ENCODE measurements at places on chromosomes 2 and 18.
A peak's percentile ranks its signal among the peaks of the same experiment; 100 is the strongest.

GRCh38 chr2:200431996-200432705, 77.7 kb downstream of the KCTD18 start:
- DNase-seq, result no peak

GRCh38 chr2:63034526-63034925, 16.1 kb upstream of the OTX1 start:
- no peak for DNase-seq

DNA sequence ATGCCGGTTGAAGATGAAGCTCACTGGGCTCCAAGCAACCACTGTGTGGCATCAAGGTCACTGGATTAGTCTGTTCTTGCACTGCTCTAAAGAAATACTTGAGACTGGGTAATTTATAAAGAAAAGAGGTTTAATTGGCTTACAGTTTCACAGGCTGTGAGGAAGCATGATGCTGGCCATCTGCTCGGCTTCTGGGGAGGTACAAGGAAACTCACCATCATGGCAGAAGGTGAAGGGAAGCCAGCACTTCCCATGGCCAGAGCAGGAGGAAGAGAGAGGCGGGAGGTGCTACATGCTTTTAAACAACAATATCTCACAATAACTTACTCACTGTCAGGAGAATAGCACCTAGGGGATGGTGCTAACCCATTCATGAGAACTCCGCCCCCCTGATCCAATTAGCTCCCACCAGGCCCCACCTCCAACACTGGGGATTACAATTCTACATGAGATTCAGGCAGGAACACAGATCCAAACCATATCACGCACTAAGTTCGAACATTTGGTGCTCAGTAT, 109.7 kb upstream of the MGAT5 start:
- no peak for DNase-seq

GRCh38 chr18:24726727-24727492, 266.5 kb downstream of the HRH4 start:
- DNase-seq, result peak; percentile 7

DNA sequence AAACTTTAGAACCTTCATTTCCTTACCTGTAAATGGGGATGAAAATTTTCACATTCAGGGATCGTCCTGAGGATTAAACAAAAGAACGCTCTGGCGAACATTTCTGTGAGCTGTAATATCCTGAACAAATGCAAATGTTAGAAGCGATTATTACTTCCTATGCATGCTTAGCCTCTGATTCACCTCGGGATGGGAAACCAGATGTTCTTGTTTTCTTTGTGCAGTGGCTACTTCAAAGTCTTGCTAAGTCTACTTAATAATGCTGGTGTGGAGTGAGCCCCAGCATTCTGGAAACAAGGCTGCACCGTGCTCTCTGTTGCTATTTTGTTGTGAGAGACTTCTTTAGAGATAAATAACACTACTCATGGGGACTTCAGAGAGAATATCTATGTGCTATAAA, 119.1 kb upstream of the PELI1 start:
- DNase-seq, result no peak

- DNase-seq, result no peak
These were observed 129.7 kb downstream of the PHLPP1 start for GRCh38 chr18:62844850-62845643.

GRCh38 chr2:27281855-27282559, at the start of gene TRIM54:
TRIM54 (plus strand) TSS chr2:27282429; CDS start chr2:27282732, 303 bp downstream.
- DNase-seq, result no peak

- DNase-seq, result no peak
These were observed 72.0 kb downstream of the INPP5D start for GRCh38 chr2:233131936-233132720.

- DNase-seq, result no peak
These were observed 301.6 kb upstream of the GULP1 start for GRCh38 chr2:187989925-187990623.

GRCh38 chr2:219441451-219442255, 7.0 kb downstream of the SPEG start:
- DNase-seq, result peak; percentile 46

DNA sequence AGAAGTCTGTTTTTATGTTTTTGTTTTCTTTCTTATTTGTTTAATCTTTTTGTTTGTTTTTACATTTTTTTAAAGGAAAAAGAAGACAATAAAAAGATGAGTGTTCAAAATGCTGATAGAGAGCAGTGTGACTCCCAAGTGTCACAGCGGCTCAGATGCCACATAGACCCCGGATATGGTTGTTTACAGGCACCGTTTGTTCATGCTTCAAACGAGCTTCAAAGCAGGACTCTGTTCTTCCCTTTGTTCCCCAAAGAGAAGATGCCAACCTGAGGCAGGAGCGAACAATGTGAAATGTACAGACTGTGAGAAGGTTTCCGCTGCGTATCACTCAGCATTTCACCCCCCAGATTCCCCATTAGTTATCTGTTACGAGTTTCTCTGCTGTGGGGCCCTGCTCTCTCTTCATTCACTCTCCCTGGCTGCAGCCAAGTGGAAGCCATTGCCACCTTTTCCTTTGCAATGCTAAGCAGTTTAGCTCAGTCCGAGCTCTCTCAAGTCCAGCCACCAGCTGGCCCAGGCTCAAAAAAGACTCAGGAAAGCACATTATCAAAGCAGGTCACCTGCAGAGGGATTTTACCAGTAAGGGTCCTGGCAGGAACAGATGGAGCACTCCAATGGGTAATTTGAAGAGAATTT, 36.4 kb upstream of the PHLPP1 start:
- no peak for DNase-seq

DNA sequence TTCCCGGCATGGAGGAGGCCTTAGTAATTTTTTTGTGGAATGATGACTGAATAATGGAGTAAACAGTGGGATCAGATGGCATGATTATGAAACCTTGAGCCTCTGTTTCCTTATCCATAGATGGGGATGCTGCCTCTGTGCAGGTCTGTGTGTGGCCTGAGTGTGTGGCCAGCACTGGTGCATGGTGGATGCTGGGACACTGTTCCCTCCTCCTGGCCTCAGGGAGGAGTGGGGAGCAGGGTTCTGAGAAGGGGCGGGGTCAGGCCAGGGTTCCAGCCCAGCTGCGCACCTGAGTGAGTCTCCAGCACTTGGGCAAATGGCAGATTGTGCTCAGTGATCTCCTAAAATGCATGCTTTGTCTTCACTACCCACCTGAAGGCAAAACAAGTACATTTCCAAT, 66.4 kb downstream of the DCDC2C start:
- no peak for DNase-seq

DNA sequence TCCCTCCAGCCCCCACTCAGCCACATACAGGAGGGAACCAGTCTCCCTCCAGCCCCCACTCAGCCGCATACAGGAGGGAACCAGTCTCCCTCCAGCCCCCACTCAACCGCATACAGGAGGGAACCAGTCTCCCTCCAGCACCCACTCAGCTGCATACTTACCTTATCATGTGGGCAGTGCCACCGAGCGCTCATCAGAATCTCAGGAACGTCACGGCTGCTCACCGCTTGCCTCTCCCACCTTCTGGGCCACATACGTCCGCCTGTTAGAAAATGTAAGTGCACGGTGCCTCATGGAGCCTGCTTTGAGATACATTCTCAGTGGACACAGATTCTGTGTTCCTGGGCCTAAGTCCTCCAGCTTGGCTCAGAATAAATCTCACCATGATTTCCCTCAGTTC, 124.8 kb downstream of the PXDN start:
- DNase-seq, result no peak

DNA sequence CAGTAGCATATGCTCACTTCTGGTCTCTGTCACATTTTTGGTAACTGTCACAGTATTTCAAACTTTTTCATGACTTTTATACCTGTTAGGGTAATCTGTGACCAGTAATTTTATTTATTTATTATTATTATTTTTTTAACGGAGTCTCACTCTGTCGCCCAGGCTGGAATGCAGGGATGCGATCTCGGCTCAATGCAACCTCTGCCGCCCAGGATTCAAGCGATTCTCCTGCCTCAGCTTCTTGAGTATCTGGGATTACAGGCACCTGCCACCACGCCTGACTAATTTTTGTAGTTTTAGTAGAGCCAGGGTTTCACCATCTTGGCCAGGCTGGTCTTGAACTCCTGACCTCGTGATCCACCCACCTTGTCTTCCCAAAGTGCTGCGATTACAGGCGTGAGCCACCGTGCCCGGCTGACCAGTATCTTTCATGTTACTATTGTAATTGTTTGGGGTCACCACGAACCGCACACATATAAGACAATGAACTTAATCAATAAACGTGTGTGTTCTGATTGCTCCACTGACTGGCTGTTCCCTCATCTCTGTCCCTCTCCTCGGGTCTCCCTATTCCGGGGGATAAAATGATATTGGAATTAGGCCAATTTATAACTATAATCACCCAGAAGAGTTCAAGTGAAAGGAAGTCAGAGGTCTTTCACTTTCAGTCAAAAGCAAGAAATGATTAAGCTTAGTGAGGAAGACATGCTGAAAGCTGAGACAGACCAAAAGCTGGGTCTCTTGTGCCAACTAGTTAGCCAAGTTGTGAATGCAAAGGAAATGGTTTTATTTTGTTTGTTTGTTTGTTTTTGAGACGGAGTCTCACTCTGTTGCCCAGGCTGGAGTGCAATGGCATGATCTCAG, 22.9 kb downstream of the TGIF1 start:
- DNase-seq, result no peak

DNA sequence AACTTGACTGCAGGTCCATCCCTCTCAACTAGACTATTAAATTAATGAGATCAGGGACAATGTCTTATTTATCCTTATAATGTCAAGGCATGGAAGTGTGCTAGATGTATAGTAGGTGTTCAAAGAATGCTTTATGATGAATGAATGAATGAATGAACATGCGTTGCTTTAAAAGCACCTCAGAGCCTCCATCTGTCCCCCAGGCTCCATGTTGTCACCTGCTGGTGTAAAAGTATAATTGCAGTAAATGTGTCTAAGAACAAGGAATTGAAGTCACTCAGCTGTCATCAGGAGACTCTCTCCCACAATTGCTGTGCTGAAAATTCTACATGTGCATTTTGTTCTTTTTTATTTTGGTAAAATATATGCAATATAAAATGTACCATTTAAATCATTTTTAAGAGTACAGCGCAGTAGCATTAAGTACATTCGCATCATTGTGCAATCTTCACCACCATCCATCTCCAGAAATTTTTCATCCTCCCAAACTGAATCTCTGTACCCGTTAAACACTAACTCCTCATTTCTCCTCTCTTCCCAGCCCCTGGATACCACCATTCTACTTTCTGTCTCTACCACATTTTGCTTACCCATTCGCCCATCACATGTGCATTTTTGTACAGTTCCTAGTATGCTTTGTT, 52.6 kb downstream of the GNAL start:
- DNase-seq, result no peak

GRCh38 chr2:33131111-33131510, 184.4 kb downstream of the LTBP1 start:
- no peak for DNase-seq

GRCh38 chr18:58903533-58903932, 38.9 kb downstream of the ZNF532 start:
- DNase-seq, result no peak
